ENCODE measurements at places on chromosomes 3 and 15.

GRCh38 chr3:139519998-139520737 lies 19.4 kb downstream of the RBP1 start:
- DNase-seq: peak; percentile 5

- peak; percentile 43 for DNase-seq
Observed at GRCh38 chr3:108218811-108219210, 3.4 kb downstream of the IFT57 start.

DNA sequence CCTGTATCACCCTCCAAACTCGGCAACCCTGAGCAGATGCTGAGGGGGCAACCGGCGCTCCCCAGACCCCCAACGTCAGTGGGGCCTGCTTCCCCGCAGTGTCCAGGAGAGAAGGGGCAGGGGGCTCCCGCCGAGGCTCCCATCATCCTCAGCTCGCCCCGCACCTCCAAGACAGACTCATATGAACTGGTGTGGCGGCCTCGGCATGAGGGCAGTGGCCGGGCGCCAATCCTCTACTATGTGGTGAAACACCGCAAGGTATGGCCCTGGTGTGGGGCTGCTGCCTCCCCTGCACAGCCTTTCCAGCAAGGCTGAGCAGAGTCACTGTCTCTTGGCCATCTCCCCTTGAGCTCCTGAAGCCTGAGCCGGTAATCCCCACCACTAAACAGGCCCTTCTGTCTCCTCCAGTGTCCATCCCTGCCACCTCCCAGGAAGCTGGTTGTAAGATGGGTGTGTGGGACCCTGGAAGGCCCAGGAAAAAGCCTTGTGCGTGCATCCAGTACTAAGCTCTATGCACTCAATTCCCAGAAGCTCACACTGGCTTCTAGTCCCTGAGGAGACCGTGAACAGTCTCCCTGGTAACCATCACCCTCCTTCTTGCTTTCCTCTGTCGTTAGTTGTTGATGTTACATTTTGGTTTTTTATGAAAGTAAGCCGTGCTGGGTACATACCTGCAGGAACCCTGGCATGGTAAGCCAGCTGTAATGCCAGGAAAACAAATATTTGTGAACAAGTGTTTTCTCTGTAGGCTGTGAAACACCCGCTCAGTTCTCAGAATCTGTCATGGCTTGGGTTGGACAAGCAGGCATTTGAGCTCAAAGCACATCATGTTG lies 63.3 kb downstream of the BOC start:
- DNase-seq: no peak

- DNase-seq: no peak
Observed at GRCh38 chr3:132679911-132680310, 19.8 kb downstream of the UBA5 start.

Measured in AG10803 (cell line).